ENCODE measurements at places on chromosomes 4 and X.

DNA sequence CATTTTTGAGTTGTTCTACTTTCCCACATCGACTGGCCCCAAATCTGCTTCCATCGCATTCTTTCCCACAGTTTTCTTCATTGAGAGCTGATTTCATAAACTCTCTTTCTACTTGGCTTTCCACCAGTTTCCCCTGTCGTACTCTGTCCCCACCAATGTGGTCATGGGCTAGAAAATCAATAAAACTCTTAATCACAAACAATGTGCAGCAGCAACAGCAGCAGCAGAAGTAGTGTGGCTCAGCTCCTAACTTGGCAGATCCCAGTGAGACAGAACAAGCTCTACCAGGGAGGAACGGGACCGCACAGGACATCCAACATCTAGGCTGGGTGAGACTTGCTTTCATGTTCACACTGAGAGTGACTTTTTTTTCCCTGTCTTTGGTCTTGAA, 3.1 kb upstream of the SETD7 start:
- DNase-seq: no peak

- no peak for DNase-seq
Measured at GRCh38 chr4:65302145-65302544, 368.1 kb downstream of the EPHA5 start.

- no peak for DNase-seq
Measured at GRCh38 chrX:24464498-24464835, 619 bp upstream of the PDK3 start.

GRCh38 chr4:110653321-110654253, 30.7 kb upstream of the PITX2 start:
- DNase-seq: no peak

GRCh38 chr4:76235915-76236314, 15.6 kb upstream of the FAM47E start:
- DNase-seq: no peak

- DNase-seq: no peak
Measured at GRCh38 chrX:153433781-153434285, 12.0 kb downstream of the TREX2 start.

DNA sequence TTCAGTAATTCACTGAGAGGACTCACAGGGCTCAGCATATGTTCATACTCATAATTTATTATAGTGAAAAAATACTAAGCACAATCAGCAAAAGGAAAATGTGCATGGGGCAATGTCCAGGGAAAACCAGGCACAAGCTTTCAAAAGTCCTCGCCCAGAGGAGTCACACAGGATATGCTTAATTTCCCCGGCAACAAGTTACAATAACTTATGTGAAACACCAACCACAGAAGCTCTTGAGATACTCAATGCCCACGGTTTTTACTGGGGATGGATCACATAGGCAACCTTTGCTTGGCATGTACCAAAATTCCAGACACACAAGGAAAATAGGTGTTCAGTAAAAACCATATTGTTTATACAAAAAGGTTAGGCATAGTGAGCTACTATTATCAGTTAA, 38.5 kb upstream of the STPG2 start:
- peak; percentile 34 for DNase-seq

DNA sequence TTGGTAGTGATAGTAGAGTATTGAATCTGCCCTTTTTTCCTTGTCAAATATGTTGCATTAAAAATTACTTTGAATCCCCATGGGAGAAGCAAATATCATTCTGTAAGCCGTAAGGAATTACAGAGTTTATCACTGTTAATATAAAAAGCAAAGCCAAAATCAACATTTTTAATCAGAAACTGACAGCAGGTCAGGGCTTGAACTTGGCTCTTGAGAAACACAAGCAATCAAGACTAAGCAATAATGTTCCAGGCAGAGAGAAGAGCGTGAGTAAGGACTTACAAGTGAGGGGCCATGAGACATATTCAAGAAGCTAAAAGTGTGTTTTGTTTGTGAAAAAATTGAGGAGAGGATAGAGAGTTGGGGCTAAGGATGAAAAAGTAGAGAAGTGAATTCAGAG, 68.2 kb downstream of the ARHGAP6 start:
- no peak for DNase-seq

- no peak for DNase-seq
Measured at GRCh38 chr4:153440475-153440874, 25.7 kb upstream of the TMEM131L start.

GRCh38 chr4:78057135-78057599, at the start of gene FRAS1:
TSS of gene FRAS1 (plus strand) at chr4:78057323. CDS start at chr4:78058010, 687 bp downstream.
- peak; percentile 24 for DNase-seq

DNA sequence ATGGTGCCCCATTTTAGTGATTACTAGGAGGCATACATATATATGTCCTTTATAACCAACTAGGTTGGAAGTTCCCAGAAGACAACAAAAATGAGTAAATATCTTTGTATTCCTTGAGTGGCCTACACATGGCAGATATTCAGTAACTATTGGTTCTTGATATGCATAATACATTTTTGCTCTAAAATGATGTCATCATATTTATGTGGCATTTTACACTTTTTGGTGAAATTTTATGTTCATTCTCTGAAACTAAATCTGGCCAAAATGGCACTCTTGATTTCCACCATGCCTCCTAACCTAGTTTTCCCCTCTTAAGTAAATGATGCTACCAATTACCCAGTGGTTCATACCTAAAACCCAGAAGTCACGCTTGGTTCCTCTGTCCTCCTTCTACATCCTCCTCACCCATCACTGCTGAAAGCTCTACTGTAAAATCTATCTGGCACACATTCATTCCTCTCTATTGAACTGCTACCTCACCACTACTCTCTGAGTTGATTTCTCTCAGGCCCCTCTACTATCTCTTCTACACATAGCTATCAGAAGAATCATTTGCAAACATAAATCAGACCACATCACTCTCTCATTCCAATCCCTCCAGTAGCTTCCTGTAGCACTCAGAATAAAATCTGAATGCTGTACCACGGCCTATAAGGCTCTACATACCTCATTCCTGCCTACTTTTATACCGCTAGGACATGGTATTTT, 13.4 kb downstream of the SLC10A7 start:
- DNase-seq: no peak

- no peak for DNase-seq
Measured at GRCh38 chr4:17722356-17722700, 59.1 kb downstream of the FAM184B start.

- DNase-seq: no peak
Measured at GRCh38 chr4:124279741-124280140, 432.8 kb downstream of the ANKRD50 start.

DNA sequence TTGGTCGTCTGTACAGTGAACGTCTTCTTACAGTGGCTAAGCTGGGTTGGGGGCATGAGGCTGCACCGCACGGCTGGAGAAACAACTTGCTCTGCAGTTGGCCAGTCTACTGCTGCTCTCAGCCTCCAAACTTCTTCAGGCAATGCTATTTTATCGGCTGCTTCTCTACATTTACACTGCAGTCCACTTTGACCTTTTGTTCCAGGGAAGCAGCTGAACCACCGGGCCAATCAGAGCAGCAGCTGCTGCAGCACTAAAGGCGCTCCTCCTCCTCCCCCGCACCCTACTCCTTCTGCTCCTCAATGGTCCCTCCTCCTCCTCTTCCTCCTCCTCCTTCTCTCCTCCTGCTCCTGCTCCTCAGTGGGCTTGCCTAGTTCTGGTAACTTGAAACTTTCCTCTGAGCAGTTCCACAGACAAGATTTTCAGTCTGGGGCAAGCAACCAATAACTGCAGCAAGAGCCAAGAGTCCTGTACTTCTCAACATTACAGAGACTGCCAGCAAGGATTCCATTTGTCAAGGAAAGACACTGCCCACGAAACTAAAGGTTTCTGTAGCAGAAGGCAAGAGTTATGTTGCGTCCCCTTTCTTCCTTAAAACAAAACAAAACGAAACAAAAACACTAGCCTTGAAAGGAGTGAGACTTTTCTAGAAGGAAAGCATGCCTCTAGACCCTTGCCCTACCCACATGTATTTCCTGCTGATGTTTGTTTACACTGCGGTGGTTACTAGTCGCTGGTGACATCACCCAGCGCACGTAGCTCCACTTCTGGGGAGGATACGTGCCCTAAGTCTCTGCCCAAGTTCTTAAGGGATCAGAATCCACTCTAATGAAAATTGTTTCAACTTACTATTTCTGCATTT, 125.7 kb upstream of the NAP1L5 start:
- peak; percentile 88 for DNase-seq

DNA sequence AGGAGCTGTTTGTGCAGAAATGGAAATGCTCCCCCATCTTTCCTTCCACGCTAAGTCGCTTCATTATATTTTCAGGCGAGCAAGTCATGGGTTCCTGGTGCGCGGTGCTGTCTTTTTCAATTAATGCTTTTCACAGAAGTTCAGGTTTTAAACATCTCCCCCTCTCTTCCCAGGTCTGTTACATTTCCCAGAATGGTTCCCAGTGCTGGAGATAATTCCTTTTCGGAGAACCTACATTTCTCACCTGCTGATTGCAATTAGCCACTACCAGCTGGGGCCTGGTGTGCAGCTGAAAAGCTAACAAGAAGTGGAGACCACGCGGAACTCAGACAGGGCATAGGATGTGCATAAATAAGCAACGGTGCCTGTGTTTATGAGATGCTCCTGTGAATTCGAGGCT, 217.8 kb downstream of the MID1IP1 start:
- no peak for DNase-seq

DNA sequence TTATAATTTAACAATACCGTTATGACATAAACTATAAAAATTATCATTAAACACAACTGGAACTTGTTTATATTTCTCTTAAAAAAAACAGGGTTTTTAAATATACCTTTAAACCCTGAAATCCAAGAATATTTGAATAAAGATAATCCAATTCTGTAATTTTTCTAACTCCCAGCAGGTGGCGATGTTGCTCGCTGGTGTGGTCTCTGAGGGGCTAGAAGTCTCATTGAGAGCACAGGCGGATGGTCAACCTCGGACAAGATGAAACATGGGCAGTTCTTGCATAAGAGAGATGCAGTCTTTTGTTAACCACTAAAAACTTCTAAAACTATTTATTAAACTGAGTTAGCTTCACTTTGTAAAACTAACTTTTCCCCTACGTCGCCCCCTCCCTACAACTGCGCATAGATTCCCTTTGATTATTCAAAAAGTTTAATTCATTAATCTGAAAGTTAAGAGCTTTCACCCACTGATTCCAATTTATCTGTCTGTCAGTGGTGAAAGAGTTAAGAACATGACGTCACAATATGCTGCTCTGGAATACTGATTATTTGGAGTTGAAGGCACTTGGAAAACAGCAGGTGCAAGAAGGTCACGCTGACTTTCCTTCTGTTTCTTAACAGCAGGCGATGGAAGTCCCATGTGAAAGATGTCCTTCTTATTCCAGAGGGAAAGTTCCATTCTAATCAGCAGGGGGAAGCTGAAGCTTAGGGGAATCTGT, 29.5 kb downstream of the DMP1 start:
- peak; percentile 67 for DNase-seq

GRCh38 chrX:154417157-154417556, 5.8 kb downstream of the TAFAZZIN start:
- DNase-seq: no peak

GRCh38 chrX:17409566-17410290, 34.7 kb downstream of the NHS start:
- DNase-seq: no peak

DNA sequence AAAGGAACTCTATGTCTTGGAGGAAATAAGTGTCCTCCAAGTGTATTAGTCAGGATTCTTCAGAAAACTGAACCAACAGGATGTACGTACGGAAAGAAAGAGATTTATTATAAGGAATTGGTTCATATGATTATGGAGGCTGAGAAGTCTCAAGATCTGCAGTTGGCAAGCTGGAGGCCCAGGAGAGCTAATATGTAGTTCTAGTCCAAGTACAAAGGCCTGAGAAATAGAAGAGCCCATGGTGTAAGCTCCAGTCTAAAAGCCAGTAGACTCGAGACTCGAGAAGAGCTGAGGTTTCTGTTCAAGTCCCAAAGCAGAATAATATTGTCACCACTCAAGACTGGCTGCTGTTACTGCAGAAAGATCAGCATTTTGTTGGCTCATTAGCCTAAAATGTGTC, 65.3 kb upstream of the EFNB1 start:
- no peak for DNase-seq

DNA sequence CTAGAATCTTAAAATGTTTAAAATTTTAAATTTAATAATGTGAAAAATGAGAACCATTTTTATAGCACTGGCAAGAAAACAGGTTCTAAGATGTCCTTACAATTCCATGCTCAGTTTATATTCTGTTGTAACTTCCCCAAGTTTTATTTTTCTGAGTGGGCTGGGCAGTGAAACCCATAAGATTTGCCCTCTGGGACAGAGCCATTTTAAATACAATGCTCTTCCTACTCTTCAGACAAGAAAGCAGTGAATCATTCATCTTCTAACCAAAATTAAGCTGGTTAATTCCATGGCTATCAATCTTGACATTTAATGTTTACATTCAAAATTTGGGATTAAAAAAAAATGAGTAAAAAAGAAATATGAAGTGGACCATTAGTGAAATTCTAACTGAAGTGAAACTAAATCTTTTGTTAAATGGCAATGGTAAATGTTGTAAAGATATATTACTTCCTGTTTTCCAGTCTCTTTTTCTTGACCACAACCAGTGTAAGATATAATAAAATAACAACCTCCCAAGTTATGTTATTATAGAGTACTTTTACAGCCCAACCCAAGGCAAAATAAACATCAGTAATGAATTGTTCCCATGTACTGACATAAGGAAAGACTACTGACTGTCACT, 37.2 kb upstream of the PTPN13 start:
- peak; percentile 7 for DNase-seq

DNA sequence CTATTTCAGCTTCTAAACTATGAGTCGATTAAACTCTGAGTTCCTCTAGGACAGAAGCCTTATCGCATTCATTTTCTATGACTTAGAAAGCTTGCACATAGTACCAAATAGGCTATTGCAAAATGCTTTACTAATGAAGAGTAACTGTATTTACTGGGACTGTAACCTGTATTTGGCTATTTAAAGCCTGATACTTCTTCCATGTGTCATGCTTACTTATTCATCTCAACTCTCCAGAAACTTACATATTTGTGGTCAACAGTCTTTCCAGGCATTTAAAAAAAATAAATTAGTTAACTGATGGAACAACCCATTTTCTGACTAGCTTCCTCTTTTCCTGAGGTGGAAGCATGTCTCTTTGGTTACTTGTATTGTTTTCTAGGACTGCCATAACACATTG, 467.9 kb downstream of the PCDH11X start:
- DNase-seq: no peak

- DNase-seq: peak; percentile 24
Measured at GRCh38 chr4:157514711-157515110, 294.2 kb downstream of the GRIA2 start.

DNA sequence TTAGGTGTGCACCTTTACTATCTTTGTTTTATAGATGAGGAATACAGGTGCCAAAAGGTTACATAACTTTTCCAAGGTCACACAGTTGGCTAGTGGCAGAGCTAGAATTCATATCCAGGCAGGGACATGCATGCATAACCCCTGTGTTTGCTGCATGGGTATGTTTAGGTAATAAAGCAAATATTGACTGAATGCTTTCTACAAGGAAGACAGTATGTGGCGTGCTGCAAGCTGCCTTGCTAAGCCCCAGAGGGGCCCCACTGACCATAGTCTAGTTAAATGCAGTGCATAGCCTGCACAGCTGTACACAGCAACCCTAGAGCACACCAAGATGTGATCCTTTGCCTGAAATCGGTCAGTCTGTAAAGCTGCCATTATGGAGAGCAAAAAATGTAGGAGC, 320.5 kb upstream of the IGFBP7 start:
- DNase-seq: no peak

- DNase-seq: no peak
Measured at GRCh38 chr4:26050212-26050643, 136.2 kb downstream of the SMIM20 start.
